ENCODE measurements at places on chromosomes 7 and 10. TPM values are rescaled to one million over a fixed set of nuclear protein-coding genes. Genes with fewer than 3 reads are reported as not detected.

- no peak for DNase-seq
Observed at GRCh38 chr7:2530071-2530987, 10.8 kb downstream of the LFNG start.

DNA sequence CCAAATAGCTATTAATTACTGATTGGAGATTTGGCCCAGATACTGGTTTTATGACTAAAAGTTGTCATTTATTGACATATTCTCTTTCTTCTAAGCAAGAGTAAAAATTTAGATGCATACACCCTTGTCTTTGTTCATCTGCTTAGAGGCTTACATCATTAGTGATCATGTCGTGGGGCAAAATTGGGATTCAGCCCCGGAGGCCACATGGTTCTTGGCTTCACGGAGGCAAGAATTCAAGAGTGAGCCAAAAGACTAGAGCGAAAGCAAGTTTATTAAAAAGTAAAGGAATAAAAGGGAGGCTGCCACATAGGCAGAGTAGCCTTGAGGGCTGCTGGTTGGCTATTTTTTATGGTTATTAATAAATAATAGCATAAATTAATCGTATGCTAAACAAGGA, 41.1 kb downstream of the MINPP1 start:
- no peak for DNase-seq

ALOX5 gene
- 4.9 TPM for polyA plus RNA-seq

DNA sequence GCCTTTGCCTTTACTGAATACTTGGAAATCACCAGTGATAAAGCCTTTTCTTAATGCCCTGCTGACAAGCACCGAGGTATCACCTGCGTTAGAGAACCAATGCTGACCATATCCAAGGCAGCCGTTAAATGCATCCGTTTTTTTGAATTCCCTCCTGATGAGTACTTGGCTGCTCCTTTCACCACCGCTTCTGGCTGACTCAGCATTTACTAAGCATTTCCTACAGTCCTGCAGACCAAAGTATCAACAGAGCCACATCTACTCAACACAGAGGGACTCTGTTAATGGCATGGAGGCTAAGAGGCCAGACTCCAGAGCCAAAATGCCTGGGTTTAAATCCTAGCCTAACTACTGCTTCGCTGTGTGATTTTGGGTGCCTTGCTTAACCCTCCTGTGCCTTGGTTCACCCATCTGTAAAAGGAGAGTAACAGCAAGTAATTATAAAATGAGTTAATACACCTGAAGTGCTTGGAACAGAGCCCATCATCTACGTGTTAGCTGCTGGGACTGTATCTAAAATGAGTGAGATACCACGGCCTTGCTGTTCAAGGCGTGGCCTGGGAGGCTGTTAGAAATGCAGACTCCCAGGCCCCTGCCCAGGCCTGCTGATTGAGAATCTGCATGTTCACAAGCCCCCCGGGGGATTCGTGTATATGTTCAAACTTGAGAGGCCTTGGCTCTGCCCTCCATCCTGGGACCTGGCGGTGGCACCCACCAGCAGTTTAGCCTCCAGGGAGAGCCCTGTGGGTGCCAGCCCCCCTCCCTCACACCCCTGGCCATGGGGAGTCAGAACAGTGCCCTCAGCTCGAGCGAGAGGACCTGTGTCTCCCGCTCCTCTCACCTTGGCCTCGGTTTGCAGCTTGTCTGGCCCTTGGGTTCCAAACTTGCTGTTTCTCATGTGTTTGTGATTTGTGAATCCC, 30.8 kb upstream of the EFCAB10 start:
- DNase-seq = no peak

GRCh38 chr10:114537736-114538135, 120.3 kb downstream of the ABLIM1 start:
- DNase-seq = no peak

DNA sequence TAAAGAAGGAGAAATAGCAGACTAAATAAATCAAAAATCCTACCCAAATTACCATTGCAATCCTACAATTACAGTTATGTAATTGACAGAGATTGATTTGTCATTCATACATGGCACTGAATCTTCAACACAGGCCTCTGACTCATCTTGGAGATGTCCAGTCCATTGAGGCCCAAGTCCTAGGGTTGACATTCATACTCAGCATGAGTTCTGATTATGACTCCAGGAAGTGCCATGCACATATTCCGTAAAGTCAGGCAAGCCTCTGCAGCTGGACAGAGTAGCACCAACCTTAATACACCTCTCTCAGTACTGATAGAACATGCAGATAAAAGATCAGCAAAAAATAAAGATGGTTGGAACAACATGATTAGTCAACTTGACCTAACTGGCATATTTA, 353.7 kb upstream of the NFE2L3 start:
- no peak for DNase-seq

- DNase-seq = no peak
Observed at GRCh38 chr10:31187607-31188210, 131.3 kb upstream of the ZEB1 start.

GPR26 gene
- not detected for polyA plus RNA-seq
